Fibroblast of villous mesenchyme (primary cell): ENCODE measurements at places on chromosomes 6 and 20. TPM values are rescaled to one million over a fixed set of nuclear protein-coding genes. Genes with fewer than 3 reads are reported as not detected.

GRCh38 chr6:33151050-33151449, 41.2 kb downstream of the COL11A2 start:
- DNase-seq, result no peak

- DNase-seq, result no peak
Observed at GRCh38 chr6:95629551-95629950, 52.2 kb downstream of the MANEA start.

DNA sequence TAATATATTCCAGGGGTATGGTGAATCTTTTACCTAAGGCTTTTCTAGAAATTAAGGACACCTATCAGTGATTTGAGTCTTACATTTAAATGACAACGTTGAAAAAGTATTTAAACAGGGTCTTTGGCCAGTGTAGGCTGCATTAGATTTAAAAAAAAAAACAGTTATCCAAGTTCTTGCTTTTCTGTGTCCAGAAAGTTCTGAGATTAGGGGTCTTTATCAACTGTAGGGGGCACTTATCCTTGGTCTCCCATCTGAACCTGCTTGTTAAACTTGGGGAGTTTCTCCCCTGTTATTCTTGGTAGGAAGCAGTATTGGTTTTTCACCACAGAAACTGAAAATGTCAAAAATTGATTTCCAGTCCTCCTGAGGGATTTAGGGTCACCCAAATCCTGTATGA, 155.9 kb upstream of the ZNF217 start:
- DNase-seq, result no peak

DNA sequence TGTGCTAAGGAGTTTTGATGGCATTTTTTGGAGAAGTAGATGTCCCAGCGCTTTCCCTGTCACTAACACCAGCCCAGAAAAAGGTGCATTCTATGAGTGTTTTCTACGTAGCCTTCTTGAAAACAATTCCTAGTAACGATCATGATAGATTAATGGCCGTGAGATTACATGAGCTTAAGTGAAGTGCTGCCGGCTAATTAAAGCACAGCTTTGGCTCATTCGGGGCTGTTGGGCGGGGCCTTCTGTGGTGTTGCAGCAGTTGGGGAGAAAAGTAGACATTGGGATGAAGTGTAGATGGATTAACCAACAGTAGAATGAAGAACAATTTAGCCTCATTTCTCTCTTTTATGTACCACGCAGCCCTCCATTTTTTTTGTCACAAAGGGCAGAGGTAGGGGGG, 20.8 kb upstream of the TRAF3IP2 start:
- no peak for DNase-seq

GRCh38 chr6:3766214-3766613, 14.7 kb upstream of the PXDC1 start:
- peak; percentile 88 for DNase-seq

Gene TCP11
- total RNA-seq, result 0.32 TPM in 1 of 2 replicates, not detected in the other

DNA sequence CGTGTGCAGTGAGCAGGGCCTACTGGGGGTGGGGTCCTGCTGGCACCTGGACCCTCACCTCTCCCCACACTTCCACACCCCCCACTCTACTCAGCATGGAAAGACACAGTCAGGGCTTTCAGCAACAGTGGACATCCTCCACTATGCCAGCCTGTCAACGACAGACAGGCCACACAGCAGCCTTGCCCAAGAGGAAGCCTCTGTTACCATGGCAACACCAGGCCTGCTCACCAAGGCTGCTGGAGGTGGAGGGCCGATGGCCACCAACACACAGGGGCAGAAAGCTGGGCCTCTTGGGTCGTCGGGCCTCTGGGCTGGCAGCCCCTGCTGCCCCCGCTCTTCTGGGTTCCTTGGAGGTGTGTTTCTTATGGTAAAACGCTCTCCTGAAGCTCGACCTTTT, 13.6 kb downstream of the BNIP5 start:
- DNase-seq, result no peak

DNA sequence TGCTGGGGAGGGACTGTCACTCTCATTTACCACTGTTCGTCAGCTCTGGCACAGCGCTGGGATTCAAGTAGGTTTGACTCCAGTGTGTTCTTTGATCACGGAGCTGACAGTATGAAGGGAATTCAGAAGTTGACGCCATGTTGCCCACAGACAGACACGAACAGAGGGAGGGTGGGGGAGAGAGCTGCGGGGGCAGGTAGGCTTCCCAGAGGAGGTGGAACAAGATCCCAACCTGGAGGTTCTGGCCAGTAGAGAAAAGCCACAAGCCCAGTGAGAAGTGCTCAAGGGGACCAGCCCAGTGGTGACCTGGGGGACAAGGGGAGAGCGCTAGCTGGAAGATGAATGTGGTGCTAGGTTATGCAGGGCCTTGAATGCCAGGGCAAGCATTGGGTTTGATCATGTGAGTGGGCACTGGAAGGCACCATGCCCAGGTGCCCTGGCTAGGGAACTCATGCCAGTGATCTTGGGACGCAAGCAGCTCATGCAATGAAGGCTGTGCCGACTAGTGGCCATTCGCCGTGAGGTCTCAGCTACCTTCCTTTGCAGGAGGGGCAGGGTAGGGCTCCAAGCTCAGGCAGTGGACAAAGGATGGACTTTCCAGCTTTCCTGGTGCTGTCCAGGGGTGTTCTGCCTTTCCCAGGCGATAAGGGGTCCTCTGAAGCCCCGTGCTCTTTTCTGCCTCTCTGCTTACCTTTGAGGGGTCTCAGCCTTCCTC, 50.4 kb upstream of the APCDD1L start:
- no peak for DNase-seq

GRCh38 chr6:28953585-28954258, 29.9 kb upstream of the TRIM27 start:
- peak; percentile 25 for DNase-seq

GRCh38 chr6:112348891-112349635, 1.9 kb downstream of the RFPL4B start:
- no peak for DNase-seq

Gene TBX18
- total RNA-seq, result 3.0 and 6.8 TPM in 2 replicates

Gene TRAPPC3L
- total RNA-seq, result under 0.01 TPM in 1 of 2 replicates, not detected in the other

- no peak for DNase-seq
Observed at GRCh38 chr6:135062735-135063134, 8.1 kb upstream of the HBS1L start.

- DNase-seq, result no peak
Observed at GRCh38 chr6:144782634-144783033, 497.5 kb downstream of the UTRN start.

DNA sequence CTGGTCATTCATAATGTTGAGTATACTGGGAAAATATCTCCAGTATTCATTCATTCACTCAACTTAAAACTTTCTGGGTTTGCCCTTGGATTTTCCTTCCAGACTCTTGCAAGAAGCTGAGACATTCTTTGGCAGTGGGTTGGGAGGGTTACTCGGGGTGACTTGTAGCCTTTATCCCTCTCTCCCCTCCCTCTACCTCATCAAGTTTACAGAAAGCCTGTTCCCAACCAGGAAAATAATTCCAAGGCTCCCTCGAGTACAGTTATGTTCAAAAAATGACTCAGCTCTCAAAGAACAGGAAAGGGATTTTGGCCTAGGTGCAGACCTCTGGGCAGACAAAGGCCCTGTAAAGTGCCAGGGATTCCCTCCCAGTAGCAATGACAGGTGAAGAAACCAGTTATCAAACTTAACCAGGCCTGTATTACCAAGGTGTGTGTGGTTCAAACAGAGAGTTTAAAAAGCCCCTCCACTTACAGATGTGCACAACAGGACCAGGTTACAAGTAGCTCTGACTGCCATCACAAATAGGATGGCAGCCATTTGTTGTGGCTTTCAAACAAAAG, 22.2 kb downstream of the FKBP1A start:
- peak; percentile 56 for DNase-seq

Gene SLC22A2
- under 0.01 TPM in 2 replicates for total RNA-seq

- DNase-seq, result no peak
Observed at GRCh38 chr20:43744966-43745730, 18.3 kb upstream of the GTSF1L start.

- DNase-seq, result no peak
Observed at GRCh38 chr20:51218603-51219002, 195.7 kb upstream of the KCNG1 start.

- DNase-seq, result no peak
Observed at GRCh38 chr6:135267085-135267484, 86.0 kb downstream of the MYB start.

GRCh38 chr6:2029130-2029794, 216.1 kb downstream of the GMDS start:
- no peak for DNase-seq

DNA sequence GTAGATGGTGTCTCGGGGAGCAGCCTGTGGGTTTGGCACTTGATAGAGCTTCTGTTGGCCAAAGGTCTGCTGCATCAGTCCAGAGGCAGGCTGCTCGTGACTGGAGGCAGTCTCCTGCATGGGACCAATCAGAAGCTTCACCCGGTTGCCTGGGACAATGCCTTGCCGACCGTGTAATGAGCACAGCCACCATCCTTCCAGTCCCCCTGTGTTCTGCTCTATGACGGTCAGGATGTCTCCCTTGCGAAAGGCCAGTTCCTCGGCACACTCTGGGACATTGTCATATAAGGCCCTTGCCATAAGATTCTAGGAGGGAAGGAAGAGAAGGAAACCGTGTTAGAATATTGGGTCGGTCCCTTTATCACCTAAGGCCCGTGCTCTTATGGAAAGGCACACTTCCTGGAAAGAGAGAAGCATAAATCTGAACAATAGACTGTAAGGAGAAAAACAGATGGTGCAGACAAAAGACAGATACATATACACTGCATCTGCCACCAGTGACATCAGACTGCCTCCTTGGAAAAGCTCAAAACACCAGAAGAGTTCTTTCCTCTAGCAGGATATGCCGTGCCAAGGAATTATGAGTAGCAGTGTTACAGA, 18.9 kb downstream of the NEDD9 start:
- DNase-seq, result no peak

DNA sequence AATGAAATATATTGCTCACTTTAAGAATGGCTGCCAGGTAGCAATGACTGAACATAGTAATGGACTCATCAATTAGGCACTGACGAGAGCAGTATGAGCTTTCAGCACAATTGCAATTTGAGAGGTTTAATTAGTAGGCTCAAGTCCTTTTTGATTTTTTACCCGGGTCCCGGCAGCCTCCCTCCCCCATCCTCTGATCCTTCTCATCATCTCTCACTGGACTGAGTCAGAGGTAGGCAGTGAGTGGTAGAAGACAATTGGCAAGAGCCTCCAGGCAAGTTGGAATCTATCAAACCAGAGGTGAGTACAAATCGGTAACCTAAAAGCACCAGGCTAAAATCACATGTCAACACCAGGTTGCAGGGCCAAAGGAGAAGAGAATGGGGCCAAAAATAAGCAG, 107.9 kb downstream of the DCDC2 start:
- DNase-seq, result no peak

- peak; percentile 91 for DNase-seq
Observed at GRCh38 chr20:44736170-44737021, 9.3 kb upstream of the KCNK15 start.

DNA sequence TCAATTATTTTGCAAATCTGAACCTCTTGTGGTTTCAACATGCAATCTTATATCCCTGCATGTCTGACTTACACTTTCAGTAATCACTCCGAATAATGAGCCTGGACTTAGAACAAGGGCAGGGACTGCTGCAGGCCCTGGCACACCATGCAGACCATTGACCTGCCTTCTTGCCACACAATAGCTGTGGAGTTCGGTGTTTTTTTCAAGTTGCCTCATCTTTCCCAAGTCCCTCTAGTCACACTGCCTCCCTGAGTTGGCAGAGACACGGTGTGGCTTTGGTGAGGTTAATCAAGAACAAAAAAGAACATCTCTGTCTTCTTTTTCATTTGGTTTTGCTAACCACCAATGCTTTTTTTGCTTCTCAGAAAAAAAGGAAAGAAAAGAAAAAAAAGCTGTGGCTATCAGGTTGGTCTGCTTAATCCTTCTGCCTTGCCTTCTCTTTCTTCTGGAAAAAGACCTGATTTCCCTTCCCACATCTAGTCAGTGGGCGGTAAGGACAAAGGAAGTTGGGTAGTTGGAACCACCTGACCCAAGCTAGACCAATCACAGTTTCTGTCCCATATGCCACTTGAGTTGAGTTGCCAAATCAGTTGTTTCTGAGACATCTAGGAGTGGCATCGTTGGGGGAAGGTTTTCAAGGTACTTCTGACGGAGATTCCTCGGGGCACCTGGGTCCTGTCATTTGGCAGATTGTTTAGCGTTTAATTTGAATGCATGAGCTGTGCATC, 55.9 kb upstream of the TASP1 start:
- no peak for DNase-seq

Gene WASF1
- total RNA-seq, result 10.3 and 14.2 TPM in 2 replicates

GRCh38 chr6:145798530-145798929, 16.1 kb downstream of the FBXO30 start:
- peak; percentile 42 for DNase-seq

Gene FKBP1C
- total RNA-seq, result 0.43 and 1.6 TPM in 2 replicates

DNA sequence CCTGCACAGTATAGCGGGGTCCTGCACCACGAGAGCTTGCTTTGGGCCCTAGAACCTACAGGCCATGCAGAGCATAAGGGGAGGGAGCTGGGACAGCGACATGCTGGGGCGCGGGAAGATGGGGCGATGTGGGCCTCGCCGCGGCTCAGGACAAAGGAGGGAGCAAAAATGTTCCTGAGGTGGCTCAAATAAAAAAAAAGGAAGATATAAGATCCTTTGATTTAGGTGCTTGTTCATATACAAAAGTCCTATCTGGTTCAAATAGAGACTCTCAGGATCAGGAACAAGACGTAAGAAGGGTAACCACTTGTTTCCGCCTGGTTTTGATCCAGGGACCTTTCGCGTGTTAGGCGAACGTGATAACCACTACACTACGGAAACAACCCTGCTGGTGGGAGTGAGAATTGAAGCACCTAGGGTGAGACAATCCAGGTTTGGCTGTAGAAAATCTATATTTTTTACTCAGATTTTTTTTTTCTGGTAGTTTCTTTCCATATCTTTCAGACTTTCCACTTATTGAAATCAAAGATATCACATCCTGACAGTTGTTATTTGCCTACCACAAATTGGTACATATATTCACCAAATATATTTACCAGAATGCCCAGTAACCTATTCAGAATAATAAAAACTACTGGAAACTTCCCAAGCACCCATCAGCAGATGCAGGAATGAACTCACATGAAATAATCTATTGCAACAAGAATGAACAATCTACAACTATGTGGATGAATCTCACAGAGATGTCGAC, 177.9 kb upstream of the ZNF184 start:
- DNase-seq, result peak; percentile 56

Gene POFUT1
- total RNA-seq, result 43.2 and 50.1 TPM in 2 replicates
